ENCODE measurements at places on chromosomes 1 and 21.
A peak's percentile ranks its signal among the peaks of the same experiment; 100 is the strongest.

DNA sequence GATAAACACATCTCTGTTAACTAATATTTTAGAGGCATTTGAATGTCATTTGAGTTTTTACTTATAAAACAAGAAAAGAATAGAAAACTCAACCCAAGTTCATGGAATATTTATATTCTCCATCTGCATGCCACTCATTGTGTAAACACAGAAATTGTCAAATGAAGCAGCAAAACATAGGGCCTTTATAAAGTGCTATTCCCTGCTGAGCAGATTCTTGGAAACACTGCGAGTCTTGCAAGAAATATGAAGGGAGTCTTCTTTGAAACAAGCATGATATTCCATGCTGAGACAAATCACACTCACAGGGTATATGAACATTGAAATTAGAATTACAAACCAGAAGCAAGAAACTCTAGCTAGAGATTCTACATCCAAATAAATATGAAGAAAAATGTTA, 655.8 kb downstream of the BRINP3 start:
- DNase-seq, result no peak

DNA sequence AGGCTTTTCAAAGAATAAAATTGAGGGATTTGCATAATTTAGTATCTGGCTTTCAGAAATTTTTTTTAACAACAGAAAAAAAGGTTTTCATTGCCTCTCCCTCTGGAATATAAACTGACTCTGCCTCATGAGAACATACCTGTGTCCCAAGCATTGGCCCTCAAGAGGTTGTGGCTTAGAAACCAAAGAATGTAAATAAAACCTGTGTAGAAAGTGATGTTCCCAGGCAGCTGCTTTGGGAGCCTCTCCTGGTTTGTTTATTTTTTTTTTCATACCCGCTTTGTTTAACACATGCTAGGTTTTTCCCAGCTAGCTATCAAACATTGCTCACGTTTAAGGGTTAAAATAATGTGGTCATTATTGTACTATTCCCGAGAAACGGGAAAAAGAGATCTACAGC, 40.5 kb upstream of the IFNAR2 start:
- DNase-seq, result no peak

DNA sequence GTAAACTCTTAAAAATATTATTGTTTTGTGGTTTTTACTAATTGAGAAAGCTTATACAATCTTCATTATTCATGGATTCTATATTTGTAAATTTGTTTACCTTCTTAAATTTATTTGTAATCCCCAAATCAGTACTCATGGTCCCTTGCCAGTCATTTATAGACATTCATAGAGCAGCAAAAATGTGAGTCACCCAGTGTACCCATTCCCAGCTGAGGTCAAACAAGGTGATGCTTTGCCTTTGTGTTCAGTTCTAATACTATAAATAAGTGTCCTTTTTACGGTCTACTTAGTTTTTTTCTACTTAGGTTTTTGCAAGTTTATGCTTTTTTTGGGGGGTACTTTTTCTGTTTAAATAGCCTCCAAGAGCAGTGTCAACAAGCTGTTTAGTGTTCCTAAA, 36.1 kb downstream of the SORT1 start:
- DNase-seq, result no peak

DNA sequence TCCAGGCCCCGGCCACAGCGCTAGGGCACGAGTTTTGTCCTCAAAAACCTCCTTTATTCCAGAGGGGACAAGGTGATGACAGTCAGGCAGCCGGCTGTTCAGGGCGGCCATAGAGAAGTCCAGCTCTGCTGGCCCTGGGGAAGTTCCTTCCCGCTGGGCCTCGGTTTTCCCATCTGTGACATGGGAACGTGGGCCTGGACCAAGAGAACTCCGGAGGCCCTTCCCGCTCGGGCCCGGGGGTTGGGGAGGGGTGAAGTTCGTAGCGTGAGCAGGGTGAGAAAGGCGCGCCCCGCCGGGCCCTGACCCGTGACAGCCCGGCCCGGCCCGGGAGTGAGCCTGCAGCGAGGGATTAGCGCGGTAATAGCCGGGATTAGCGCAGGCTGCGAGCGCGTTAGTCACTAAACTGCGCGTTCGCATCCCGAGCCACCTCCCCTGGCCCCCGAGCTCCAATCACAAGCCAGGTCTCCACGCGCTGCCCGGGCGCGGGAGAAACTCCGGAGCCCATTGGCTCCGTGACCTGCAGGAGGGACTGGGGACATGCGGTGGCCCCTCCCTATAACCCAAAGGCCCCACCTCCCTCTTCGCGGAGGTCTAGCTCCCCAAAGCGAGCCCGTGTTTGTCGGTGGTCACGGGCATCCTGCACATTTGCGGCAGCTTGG, 29.8 kb upstream of the PADI2 start:
- DNase-seq, result no peak

DNA sequence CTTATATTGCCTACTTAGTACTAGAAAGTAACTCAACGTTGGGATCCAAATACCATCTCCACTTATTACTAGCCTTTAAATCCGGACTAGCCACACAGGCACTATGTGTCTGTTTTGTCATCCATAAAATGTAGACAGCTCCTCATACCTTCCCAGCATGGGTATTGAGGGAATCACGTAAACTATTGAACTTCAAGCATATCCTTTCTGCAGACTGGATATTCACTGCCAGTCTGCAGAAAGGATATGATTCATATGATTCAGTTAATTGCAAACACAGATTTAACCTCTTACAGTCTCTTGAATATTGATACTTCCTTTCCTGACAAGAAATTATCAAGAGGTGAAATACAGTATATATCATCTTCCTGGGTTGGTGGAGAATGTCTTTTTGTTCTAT, 186.0 kb downstream of the LEPR start:
- no peak for DNase-seq

GRCh38 chr1:46394108-46394871, at the start of gene FAAH:
TSS of gene FAAH (plus strand) at chr1:46394317. CDS start at chr1:46394349, 32 bp downstream.
- DNase-seq, result peak; percentile 47

GRCh38 chr1:28259934-28260802, 850 bp downstream of the SESN2 start:
- DNase-seq, result peak; percentile 27

Data from substantia nigra (tissue), 51 donors.